Caki2 (cell line): ENCODE measurements at places on chromosomes 13 and 19.

DNA sequence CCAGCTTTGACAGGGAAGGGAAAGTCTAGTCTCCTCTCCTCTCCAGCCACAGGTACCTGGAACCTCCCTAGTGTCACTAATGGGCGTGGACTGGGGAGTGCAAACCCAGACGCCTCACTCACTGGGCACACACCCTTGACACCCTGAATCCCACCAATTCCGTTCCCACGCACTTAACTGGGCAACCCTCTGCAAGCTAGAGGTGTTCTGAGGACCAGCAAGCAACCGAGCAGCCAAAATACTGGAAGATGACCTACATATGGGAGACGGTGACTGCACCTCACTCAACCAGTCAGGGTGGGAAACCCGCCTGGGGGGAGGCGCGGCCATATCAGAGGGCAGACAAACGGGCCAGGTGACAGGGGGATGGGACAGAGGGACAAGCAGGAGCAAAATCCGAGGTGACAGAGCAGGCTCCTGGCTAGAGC, 991 bp downstream of the ABHD17A start:
- no peak for DNase-seq

DNA sequence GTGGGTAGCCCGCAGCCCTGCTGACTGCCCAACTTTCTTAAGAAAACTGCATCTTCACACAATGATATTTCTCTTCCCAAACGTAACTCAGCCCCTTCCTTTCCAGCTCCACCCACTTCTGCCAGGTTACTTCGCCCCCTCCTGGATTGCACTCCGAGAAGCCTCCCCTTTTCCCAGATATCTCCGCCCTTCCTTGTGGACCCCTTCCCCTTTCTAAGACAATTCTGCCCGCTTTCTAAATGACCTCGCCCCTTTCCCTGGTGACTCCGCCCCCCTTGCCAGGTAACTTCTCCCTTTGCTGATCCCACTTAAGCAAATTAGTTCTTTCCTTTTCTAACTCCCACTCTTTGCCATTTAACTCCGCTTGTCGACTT, 2.6 kb downstream of the VSIG10L start:
- peak; percentile 85 for DNase-seq

DNA sequence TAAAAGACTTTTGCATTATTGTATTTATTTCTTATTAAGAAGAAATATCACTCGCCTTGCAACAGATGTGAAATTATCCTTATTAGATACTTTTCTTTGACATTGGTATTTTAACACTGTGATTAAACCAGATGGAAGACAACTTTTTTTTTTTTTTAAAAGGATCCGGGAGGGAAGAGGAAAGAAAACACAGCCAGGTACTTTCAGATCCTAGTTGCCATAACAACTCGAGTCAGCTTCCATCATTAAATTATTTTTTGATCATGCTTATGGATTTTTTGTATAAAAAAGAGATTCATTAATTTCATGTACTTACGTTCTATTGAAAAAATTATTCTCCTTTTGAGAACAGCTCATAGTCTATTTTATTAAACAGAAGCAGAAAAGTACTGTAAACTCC, 515.7 kb downstream of the TBC1D4 start:
- no peak for DNase-seq

DNA sequence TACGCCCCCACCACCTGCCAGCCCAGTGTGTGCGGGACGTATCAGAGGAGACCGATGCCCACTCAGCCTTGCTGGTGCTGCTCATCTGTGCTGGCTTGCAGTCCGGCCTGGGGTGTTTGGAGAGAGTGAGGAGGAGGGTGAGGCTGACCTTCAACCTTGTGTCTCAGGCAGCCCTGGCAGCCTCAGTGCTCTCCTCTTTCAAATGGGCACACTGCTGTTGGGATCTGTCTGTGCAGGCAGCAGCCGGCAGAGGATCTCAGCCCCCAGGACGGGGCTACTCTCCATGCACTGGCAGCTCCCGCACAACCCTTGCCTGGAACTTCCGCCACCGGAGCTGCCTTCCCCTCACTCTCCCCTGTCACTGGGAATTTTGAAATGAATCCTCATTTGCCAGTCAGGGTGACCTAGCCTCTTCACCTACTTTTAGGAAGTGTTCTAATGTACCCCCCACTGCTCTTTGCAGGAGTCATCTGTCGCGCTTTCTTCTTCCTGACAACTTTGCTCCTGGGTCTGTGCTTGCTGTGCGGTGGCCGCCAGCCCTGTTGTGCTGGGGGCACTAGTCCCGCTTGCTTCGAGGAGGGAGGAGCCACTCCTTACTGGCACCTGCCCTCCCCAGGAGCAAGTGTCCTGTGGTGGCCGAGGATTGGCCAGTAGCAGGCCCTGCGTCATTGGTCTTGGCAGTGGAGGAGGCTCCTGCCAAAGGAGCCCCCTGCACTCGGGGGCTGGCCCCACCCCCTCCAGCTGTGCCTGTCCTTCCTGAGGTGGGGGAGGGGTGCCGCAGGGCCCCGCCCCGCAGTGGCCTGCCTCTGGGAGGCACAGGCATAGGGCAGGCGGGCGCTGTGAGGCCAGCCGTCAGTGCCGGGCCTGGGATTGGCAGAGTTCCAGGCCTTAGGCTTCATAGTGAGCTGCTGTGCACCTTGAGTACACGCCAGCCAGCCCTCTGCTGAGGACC, 53.4 kb downstream of the TSSK6 start:
- peak; percentile 13 for DNase-seq

- peak; percentile 19 for DNase-seq
These were observed 304.5 kb downstream of the KCNRG start for GRCh38 chr13:50319635-50320255.

DNA sequence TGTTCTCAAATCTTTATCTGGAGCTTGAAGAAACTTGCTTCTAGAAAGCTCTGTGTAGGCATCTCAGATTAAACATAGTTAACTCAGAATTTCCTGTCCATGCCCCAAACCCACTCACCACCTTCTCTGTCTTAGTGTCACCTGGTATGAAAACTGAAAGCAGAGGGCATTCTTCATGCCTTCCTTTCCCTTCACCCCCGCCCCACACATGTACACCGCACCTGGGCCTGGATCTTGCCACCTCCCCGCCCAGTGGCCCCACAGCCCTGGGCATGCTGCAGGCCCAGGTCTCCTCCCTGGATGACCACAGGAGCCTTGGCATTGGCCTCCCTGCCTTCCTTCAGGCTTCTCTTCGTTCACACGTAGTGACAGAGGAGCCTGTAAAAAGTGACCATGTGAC, 15.8 kb downstream of the CFAP97D2 start:
- no peak for DNase-seq

DNA sequence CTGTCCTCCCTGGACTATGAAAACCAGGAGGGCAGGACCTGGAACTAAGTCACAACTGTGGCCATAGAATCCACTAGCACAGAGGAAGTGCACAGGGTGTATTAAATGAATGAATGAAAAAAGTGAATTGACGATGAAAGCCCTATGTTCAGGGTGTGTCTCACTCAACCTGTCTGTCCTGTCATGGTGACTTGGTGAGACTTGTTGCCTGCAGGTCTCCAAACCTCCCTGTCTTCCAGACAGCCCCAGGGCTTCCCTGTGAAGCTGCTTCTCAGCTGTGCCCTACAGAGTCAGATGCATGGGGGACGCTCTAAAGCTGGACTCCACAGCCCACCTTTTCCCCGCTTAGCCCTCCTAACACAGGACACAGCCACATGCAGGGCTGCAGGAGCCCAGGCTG, 4.8 kb upstream of the IGFL1 start:
- no peak for DNase-seq

- no peak for DNase-seq
These were observed 128.2 kb downstream of the MZT1 start for GRCh38 chr13:72599178-72599743.

- DNase-seq, result no peak
These were observed 3.0 kb downstream of the TTYH1 start for GRCh38 chr19:54418030-54418929.

DNA sequence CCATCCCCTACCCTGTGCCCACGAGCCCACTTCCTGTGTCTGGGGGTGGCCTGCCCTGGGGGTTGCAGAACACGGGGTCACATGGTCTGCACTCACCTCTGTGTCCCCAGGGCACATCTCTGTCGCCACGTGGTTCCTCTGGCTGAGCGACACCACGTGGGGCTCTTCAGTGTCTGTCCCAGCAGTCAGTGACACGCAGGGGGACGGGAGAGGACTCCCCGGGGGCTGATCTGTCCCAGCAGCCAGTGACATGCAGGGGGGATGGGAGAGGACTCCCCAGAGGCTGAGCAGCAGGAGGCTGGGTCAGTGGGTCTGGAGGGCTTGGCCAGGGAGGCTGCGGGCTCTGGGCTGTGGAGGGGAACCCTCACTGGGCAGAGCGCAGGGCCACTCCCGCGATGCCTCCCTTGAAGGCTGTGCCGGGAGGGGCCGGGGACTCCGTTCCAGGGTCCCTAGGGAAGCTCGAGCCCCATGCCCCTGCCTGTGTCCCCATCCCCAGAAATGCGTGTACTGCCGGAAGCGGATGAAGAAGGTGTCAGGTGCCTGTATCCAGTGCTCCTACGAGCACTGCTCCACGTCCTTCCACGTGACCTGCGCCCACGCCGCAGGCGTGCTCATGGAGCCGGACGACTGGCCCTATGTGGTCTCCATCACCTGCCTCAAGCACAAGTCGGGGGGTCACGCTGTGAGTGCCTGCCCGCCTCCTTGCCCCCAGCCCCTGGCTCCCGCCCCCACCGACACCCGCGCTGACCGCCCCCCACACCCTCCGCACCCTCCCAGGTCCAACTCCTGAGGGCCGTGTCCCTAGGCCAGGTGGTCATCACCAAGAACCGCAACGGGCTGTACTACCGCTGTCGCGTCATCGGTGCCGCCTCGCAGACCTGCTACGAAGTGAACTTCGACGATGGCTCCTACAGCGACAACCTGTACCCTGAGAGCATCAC, 174.8 kb downstream of the KDM4B start:
- no peak for DNase-seq

- no peak for DNase-seq
These were observed 8.6 kb upstream of the CDC16 start for GRCh38 chr13:114226088-114226487.

GRCh38 chr13:44938854-44939253, 50.4 kb downstream of the NUFIP1 start:
- no peak for DNase-seq

GRCh38 chr19:3649888-3650287, 23.3 kb upstream of the CACTIN start:
- DNase-seq, result no peak

DNA sequence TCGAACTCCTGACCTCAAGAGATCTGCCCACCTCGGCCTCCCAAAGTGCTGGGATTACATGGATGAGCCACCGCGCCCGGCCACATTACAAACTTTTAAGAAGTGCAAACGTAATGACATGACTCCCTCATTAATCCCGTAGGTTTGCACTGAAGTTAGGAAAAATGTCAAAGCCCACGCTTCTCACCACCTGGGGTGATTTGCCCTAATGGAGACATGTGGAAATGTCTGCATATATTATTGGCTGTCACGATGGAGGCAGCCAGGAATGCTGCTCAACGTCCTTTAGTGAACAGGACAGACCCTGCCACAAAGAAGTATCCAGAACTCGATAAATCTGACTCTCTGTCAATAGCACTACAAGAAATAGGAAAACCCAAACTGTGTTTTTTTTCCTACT, 21.0 kb downstream of the NLRP9 start:
- no peak for DNase-seq

DNA sequence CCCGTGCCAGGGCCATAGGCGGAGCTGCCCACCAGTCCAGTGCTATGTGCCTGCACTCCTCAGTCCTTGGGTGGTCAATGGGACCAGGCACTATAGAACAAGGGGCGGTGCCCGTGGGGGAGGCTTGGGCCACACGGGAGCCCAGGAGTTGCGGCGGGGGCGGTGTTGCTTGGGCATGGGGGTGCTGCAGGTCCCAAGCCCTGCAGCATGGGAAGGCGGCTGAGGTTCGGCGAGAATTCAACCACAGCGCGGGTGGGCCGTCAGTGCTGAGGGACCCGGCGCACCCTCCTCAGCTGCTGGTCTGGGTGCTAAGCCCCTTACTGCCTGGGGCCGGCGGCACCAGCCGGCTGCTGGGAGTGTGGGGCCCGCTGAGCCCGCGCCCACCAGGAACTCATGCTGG, 242.2 kb upstream of the SGCG start:
- no peak for DNase-seq

DNA sequence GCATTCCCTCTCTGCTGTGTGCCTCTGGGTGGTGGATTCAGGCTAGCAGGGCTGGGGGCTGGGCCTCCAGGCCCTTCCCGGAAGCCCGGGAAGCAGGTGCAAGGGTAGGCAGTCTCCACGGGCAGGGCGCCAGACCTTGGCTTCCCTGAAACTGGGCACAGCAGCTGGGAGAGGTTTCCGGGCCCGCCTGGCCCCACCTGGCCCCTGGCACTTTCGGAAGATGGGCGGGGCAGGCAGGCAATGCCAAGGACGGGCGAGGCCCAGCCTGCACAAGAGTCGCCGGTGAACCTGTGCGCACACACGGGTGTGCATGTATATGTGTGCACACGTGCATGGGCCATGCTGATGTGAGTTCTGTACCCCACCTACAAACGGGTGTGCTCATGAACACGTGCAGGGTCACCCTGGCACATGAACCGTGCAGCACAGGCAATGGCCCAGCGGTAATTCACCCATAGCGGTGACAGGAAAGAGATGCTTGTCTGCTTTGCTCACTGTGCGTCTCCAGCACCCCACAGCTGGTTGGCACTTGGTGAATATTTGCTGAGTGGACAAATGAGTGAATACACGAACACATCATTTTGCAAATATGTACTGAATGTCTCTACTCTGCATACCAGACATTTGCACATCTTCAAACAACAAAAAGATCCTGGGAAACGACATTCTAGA, 15.3 kb downstream of the GADD45B start:
- DNase-seq, result peak; percentile 48

GRCh38 chr13:72639377-72639776, 88.1 kb downstream of the MZT1 start:
- DNase-seq, result no peak

DNA sequence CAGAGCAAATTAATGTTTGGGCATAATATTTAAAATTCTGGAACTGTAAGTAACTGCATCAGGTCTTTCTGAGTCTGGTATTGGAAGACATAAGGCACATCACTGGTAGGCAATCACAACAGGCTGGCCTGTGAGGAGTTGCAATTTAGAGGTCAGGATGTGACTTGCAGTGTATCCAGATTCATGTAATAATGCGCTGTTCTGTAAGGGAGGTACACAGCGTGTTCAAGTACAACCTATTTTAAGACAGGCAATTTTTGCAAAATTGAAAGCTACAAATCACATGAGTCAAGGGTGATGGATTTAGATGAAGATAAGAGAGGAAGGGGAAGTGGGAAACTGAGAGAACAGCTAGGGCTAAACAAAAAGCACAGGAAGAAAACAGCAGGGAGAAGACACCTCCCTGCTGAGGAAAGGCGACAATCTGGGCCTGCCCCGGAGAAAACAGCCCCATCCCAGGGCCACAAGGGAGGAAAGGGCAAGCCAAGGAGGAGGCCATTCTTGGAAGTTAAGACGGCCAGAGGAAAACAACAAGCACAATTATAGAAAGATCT, 138.1 kb downstream of the LACC1 start:
- DNase-seq, result no peak
